Heart right ventricle (tissue), 16 donors: ENCODE measurements at places on chromosomes 4 and X.

GRCh38 chr4:150108691-150109090 is 30.4 kb downstream of the DCLK2 start:
- DNase-seq, result no peak

DNA sequence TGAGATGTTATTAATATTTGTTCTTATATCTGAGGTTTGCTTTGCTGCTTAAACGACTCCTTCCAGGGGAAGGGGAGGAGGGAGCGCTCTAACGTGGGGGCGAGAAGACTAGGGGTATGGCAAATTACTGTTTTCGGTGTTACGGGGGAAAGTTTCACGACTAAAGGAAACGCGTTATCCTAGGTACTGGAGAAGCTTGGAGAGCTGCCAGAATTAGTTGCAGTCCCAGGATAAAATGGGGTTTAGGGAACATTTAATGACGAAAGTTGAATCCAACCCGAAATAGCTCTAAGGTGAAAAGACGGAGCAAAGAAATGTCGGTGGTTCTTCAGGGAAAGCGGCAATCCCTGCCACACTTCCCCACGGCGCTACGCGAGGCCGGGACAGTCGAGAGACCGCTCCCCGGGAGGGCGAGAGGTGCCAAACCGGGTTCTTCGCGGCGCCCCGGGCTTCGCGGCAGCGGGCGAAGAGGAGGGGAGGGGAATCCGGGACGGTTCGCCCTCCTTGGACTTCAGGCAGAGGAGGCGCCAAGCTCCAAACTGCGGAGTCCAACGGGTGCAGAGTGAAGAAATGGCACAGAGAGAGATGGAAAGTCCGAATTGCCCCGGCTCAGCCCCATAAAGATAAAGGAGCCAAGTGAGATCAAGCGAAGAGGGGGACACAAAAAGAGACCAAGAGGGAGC is 724 bp downstream of the THOC2 start:
- no peak for DNase-seq

- DNase-seq, result no peak
Observed at GRCh38 chr4:17329046-17329445, 182.8 kb downstream of the QDPR start.

GRCh38 chr4:39636531-39637184 is 2.0 kb downstream of the SMIM14 start:
- no peak for DNase-seq

- no peak for DNase-seq
Observed at GRCh38 chrX:143683486-143683885, 37.1 kb downstream of the SPANXN2 start.

DNA sequence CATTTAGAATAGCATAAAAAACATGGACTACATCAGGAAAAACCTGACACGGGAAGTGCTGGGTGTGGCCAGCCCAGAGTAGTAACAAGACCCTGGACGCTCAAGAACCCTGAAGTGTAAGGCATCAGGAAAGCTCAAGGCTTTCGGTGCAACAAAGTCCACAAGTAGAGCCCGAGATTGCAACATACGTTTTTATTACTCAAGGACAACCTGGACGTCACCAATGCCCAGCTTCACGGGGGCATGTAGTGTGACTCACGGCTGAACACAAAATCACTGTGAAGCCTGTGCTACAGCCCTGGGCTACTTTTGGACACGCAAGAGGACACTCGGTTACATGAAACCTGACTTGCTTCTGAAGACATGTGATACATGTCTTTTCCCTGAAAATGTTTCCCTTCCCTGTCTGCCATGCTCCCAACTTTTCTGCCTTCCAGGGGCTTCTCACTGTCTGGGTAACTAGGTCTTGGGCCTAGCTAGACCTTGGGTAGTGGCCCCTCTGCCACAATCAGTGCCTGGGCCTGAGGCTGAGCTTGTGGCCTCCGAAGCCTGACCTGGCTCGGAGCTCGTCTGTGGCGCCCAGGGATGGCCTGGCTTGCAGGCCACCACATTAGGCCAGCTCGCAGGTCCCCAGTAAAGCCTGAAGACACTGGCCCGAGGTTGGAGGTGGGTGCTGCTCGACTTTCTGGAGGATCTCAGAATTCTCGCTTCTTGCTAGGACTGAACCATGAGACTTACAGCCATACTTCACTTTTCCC is 9.2 kb downstream of the IRAK1 start:
- DNase-seq, result no peak

DNA sequence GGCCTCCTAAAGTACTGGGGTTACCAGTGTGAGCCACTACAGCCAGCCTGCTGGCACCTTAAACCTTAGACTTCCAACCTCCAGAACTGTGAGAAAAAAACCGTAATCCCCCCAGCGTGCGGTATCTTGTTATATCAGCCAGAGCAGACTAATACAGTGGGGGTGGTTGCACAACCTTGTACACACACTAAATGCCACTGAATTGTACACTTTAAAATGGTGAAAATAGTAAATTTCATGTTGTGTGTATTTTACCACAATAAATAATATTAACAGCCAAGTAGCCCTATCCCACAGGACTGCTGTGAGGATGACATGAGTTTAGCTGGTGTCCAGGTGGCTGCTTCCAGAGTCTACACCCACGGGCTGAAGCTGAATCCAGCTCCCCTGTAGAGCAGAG is 38.8 kb downstream of the ZBTB49 start:
- DNase-seq, result no peak

GRCh38 chrX:2913118-2913517 is 16.0 kb downstream of the ARSD start:
- DNase-seq, result no peak

DNA sequence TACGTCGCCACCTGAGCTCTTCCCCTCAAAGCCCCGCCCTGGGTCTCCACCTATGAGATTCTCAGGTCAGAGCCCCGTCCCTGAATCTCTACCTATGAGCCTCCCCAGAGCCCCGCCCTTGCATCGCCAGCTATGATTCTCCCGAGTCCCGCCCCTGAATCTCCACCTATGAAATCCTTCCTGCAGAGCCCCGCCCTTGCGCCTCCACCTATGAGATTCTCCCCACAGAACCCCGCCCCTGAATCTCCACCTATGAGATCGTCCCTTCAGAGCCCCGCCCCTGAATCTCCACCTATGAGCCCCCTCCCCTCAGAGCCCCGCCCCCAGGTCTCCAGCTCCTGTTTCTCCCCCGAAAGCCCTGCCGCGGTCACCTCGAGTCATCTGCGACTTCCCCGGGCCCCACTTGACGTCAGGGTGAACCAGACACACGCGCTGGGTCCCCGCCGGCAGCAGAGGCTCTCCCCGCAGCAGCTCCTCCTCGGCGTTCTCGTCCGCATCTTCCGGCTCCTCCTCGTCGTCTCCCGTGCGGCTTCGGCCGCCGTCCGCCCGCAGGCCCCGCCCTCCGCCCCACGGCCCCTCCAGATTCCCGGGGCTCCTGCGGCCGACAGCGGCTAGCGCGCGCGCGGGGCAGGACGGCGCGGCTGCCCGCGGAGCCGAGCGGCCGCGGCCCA is 393 bp downstream of the GTPBP6 start:
- DNase-seq, result peak; percentile 98

DNA sequence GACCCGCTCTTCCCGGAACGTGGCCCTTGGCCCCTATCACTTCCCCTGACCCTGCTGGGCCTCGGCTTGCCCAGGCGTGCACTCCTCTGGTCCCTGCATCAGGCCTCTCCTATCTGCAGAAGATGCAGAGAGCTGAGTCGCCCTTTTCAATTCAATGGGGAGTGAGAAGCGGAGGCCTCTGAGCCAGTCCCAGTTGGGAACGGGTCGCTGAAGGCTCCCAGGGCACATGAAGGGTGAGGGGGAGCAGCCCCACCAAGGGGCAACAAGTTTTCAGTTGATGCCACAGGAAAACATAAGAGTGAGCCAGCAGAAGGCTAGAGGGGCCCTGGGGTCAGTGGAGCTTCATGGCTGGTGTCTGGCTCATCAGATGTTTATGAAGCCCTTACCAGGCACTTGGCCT is 17.1 kb downstream of the PSAPL1 start:
- DNase-seq, result no peak

DNA sequence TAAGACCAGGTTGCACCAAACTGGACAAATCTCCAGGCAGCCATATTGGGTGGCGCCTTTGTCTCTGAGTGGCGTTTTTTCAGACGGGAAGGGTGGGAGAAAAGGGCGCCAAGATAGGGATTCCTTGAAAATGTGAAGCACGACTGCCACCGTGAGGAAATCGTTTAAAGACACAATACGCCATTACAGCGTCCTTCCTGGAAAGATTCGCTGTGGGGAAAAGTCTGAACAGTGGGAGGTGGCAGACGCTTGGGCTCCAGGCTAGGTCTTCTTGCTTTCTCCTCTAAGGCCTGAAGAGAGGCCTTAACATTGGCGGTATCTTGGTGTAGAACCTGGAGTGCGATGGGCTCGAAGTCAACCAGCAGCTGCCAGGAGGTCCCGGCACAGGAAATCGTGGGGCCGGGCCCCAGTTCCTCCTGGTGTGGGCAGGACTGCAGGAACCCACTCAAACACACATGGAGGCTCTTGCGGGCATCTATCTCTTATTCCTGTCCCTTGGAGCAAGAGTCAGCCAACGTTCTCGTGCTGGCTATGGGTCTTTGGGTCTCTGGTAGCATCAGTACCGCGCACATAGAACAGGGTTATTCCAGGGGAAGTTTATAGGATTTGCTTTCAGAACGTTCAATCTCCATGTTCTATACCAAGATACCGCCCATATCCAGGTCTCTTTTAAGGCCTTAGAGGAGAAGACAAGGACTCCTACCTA is 208.8 kb downstream of the OR13H1 start:
- DNase-seq, result no peak

DNA sequence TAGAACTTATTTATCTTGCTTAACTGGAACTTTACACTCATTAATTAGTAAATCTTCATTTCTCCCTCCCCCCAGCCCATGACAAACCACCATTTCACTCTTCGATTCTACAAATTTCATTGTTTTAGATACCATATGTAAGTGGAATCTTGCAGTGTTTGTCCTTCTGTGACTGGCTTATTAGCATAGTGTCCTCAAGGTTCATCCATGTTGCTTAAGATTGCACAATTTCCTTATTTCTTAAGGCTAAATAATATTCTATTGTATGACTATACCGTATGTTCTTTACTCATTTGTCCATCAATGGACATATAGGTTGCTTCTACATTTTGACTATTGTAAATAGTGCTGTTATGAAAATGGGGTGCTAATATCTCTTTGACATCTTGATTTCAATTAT is 24.5 kb upstream of the RNF212 start:
- DNase-seq, result no peak

DNA sequence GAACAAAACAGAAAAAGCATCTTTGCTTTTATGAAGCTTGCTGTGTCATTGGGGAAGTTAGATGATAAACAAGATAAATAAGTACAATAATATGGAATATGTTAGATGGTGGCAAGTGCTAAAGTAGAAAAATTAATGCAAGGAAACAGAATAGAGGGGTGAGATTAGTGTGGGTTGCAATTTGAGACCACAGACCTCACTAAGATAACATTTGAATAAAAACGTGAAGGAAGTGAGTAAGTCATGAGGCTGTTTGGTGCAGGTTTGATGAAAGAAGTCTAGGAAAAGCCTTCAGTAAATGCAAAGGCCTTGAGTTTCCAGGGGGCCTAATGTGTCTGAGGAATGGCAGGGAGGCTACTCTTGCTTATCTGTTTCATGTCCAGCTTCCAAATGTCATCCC is 102.5 kb downstream of the CFAP299 start:
- DNase-seq, result no peak
